CD4-positive, alpha-beta T cell treated with Interleukin-6 at 100 ng/mL for 8 hours (primary cell): ENCODE measurements at places on chromosomes 6 and 20.

DNA sequence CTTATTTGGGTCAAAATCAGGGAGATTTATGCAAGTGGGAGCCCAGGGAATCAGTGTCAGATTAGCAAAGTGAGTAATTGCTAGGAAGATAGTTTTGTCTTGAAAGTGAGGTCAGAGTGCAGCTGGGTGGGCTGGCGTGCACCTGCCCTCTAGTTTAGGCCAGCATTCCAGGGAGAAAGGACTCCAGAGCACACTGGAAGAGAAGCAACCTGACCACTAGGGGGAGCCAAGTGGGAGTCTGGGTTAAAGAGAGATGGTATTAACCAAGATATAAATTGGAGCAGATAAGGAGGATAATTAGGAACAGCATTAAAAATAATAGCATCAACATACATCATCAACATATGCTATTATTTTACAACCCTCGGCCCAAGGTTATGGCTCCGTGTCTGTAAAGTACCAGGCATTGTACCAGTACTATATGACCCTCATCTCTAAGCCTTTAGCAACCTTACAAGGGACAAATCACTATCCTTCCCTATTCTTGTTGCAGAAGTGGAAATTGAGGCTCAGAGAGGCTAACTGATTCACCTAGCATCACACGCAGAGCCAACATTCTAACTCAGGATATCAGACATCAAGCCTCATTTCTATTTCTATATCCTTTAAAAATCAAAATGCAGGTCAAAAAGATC lies 57.8 kb downstream of the SLC2A10 start:
- DNase-seq: no peak

GRCh38 chr6:29678114-29678513 lies 2.8 kb downstream of the ZFP57 start:
- DNase-seq: no peak

DNA sequence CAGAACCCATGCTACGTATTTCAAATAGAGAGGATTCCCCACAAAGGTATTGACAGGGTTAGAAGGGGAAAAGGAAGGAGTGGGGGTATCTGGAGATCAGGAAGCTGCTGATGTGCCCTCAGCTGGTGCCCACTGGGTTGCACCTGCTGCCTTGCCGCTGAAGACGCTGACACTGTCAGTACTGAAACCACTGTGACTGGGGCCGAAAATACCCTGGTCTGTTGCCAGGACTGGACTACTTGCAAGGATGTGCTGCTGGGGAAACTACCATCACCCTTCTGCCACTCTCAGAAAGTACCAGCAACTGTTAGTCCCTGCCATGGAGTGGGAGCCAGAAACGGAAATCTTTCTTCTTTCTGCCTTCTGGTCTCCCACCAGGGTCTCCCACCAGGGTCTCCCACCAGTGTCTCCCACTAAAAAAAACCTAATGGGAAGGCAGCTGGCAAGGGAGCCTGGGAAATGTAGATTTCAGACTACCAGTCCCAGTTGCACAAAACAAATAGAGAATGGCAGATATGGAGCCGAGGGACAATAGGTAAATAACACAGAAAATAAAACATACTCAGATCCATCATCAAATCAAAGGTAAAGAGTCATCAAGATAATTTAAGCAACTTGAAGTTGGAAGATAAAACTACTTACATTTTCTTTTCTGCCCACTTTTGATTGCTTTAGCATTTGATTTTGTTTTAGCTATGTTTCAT lies 204.8 kb downstream of the TPBG start:
- DNase-seq: no peak

- no peak for DNase-seq
Observed at GRCh38 chr6:89723046-89723445, 84.5 kb upstream of the LYRM2 start.

GRCh38 chr6:105428342-105428957 lies 25.6 kb upstream of the PREP start:
- DNase-seq: no peak

GRCh38 chr6:57315111-57315510 lies 2.3 kb upstream of the PRIM2 start:
- no peak for DNase-seq

GRCh38 chr6:90403489-90404381 lies 107.1 kb upstream of the BACH2 start:
- no peak for DNase-seq

GRCh38 chr6:109769213-109769612 lies 78.1 kb downstream of the FIG4 start:
- no peak for DNase-seq

GRCh38 chr6:169622618-169623017 lies 79.2 kb downstream of the WDR27 start:
- no peak for DNase-seq

- DNase-seq: no peak
Observed at GRCh38 chr6:78614961-78615360, 252.4 kb upstream of the IRAK1BP1 start.

DNA sequence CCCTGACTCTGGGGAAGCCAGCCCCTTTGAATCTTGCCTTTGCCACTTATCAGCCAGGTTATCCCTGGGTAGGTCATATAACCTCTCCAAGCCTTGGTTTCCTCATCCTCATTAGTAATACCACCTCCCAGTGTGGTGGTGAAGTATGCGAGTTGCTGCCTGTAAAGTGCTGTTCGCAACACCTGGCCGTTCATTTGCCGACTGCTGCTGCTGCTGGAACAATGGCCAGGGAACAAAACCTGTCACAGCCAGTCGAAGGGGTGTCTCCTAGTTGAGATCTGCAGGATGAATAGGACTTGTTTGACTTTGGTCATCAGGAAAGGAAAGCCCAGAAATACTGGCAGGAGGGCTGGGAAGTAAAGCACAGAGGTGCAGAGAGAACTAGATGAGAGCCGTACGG lies 6.1 kb downstream of the MANBAL start:
- no peak for DNase-seq

GRCh38 chr6:34791164-34791700 lies 651 bp upstream of the BLTP3A start:
- peak; percentile 32 for DNase-seq

GRCh38 chr20:622161-622560 lies 12.1 kb upstream of the TCF15 start:
- no peak for DNase-seq

GRCh38 chr6:18160911-18161310 lies 5.7 kb downstream of the KDM1B start:
- no peak for DNase-seq

GRCh38 chr6:111591370-111591900 lies 14.2 kb downstream of the TRAF3IP2 start:
- no peak for DNase-seq

GRCh38 chr20:46004889-46005473 lies 3.7 kb upstream of the MMP9 start:
- peak; percentile 58 for DNase-seq

DNA sequence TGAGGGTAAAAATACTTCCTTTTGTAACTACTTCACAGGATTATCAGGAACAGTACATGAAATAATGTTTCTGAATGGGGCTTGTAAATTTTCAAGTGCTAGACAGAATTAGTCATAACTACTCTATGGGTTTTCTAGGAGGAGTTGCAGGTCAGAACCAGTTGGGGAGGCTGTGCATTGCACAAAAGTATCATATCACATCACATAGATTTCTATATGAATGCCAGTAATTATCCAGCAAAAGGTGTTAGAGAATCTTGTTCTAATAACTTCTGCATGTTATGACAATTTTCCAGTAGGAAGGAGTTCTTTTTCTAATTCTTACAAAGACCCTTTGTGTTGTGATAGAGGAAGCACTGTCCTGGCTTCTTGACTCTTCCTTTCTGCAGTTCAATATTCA lies 551.6 kb downstream of the COL12A1 start:
- DNase-seq: no peak

GRCh38 chr6:73460056-73460455 lies 1.5 kb upstream of the MTO1 start:
- no peak for DNase-seq

DNA sequence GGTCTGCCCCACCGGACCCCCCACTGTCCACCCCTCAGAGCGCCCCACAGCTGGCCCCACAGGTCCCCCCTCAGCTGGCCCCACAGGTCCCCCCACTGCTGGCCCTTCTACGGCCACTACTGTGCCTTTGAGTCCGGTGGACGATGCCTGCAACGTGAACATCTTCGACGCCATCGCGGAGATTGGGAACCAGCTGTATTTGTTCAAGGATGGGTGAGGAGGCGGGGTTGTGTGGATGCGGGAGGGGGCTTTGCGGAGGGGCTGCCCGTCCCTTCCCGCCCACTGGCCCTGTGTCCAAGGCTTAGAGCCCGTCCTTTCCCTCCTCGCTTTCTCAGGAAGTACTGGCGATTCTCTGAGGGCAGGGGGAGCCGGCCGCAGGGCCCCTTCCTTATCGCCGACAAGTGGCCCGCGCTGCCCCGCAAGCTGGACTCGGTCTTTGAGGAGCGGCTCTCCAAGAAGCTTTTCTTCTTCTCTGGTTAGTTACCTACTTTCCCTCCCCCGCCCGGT lies 4.7 kb downstream of the MMP9 start:
- DNase-seq: no peak

- no peak for DNase-seq
Observed at GRCh38 chr6:52325695-52326471, 36.1 kb upstream of the PAQR8 start.

DNA sequence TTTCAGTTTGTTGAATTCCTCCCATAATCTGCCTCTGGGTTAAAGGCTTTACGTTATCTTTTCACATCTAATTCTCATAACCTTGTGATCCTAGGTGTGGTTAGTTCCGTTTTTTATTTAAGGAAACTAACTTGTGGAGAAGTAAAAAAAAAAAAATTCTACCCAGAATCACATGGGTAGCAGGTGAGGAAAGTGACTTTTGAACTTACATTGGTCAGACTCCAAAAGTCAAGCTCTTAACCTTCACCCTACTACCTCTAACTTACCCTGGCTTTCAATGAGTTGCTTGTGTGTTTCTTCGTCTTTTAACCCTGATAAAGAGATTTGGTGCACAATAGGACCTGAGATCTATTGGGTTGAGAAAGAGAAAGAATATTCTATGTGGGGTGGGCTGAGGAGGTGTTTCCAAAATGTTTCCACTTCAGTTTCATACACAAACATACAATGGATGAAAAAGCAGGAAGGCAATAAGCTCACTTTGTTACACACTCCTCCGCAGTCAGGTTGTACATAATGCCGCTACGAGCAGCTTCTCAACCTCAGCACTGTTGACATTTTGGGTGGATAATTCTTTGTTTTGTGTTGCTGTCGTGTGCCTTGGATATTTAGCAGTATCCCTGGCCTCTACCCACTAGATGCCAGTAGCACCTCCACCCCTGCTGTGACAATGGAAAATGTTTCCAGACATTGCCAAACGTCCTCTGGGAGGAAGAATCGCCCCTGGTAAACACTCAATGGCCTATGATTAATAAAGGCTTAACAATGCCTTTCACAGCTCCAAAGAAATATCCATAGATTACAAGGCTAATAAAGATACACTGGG lies 193.0 kb upstream of the ZNF217 start:
- no peak for DNase-seq

DNA sequence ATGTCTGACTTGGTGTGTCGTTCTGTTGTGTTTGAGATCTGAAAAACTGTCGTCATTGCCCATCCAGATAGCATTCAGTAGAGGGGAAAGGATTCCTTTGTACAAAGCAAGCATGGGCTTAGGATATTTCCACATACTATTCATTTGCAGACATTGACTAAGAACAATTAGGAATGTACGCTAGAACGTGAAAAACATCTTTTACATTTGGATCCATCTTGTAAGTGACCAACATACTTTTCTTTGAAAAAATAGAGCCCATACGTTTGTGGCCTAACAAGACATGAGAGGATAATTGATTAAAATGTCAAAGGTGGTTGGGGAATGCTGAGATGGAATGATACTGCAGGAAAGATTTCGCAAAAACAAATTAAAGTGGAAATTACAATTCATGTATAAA lies 225.8 kb upstream of the QKI start:
- DNase-seq: no peak

- no peak for DNase-seq
Observed at GRCh38 chr6:14542670-14543366, 425.2 kb downstream of the CD83 start.

- no peak for DNase-seq
Observed at GRCh38 chr6:44785130-44785529, 397.6 kb downstream of the CDC5L start.

DNA sequence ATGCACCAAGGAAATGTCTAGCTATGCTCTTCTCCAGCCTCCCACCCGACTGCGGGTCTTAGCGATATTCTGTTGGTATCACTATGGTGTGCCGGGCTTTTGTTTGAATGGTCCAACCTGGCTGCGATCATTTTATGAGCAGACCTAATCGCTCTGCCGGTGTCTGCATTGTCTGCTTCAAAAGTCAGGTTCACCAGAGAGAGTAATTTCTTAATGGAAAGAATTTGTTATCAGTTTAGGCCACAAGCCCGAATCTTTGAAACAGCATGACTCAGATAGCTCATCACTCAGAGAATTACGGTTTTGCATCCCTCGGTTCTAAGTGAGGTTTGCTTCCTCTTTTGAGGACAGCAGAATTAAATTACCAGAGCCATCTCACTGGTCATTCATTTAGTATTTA lies 521.0 kb upstream of the ARID1B start:
- no peak for DNase-seq

DNA sequence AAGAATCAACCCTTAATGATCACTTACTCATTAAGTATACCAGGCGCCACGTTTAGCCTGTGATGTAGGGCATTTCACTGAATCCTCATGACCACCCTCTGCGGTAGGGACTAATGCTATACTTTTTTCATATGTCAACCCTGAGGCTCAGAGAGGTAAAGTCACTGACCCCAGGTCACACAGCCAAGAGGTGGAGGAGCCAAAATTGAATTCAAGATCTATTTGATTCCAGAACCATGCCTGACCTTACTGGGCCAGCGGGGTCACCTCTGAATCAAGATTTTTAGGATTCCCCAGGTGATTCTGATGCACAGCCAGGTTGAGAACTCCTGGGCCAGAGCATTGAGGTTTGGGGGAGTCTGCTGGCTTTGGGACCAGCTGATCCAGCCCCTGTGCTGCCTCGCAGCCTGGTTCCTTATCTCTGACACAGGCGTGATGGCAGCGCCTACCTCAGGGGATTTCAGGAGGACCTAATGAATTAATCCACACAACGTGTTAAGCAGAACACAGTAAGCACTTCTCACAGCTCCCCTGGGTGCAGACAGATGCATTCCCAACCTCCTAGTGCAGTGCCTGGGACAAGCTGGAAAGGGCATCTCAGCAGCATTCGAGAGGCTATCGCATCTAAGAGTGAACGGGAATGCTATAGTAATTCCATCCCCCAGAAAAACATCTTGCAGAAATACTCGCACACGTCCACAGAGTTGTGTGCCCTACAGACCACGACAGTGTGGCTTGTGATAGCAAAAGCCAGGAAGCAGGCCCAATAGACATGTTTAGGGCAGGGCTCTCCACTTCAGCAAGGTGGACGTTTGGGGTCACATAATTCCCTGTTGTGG lies 101.4 kb upstream of the PTPN1 start:
- DNase-seq: no peak

GRCh38 chr20:31740208-31740607 lies 1.1 kb downstream of the TPX2 start:
- DNase-seq: no peak

GRCh38 chr20:24935140-24935539 lies 13.9 kb upstream of the CST7 start:
- DNase-seq: no peak

GRCh38 chr6:56491606-56492328 lies 150.9 kb downstream of the DST start:
- DNase-seq: no peak

GRCh38 chr6:149895833-149896271 lies 2.1 kb downstream of the RAET1E start:
- peak; percentile 44 for DNase-seq

GRCh38 chr6:170445487-170445886 lies 107.6 kb downstream of the PSMB1 start:
- no peak for DNase-seq
